ENCODE measurements at places on chromosomes 7 and 10.

- no peak for DNase-seq
Measured at GRCh38 chr10:56679578-56679977, 318.5 kb upstream of the ZWINT start.

DNA sequence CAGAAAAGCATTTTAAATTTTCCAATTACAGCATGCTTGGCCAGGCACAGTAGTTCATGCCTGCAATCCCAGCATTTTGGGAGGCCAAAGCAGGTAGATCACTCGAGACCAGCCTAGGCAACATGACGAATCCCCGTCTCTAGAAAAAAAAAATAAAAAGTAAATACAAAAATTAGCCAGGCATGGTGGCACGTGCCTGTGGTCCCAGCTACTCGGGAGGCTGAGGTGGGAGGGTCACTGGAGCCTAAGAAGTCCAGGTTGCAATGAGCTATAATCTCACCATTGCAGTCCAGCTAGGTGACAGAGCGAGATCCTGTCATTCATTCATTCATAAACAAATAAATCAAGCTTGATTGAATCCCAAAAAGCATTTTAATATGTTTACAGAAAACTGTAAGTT, 234.9 kb downstream of the PARD3 start:
- no peak for DNase-seq

DNA sequence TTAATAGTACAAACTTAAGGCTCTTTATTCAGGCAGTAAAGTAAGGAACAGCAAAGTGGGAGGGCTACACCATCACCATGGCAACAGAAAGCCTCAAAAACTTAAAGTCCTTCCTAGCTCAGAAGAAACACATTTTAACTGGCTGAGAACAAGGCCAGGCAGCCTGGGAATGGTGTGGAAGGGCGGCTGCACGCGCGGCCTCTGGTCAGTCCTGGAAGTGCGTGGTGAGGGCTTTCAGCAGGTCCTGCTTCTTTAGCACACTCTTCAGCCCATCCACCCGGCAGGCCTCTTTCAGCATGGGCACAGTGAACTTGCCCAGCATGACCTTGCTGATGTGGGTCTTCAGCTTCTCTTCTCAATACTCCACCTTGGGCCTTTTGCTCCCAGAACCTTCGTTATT, 133.0 kb downstream of the CYP26A1 start:
- no peak for DNase-seq

- DNase-seq, result no peak
Measured at GRCh38 chr10:49173853-49174252, 14.3 kb downstream of the TMEM273 start.

- DNase-seq, result no peak
Measured at GRCh38 chr10:55351431-55351830, 550.4 kb upstream of the PCDH15 start.

DNA sequence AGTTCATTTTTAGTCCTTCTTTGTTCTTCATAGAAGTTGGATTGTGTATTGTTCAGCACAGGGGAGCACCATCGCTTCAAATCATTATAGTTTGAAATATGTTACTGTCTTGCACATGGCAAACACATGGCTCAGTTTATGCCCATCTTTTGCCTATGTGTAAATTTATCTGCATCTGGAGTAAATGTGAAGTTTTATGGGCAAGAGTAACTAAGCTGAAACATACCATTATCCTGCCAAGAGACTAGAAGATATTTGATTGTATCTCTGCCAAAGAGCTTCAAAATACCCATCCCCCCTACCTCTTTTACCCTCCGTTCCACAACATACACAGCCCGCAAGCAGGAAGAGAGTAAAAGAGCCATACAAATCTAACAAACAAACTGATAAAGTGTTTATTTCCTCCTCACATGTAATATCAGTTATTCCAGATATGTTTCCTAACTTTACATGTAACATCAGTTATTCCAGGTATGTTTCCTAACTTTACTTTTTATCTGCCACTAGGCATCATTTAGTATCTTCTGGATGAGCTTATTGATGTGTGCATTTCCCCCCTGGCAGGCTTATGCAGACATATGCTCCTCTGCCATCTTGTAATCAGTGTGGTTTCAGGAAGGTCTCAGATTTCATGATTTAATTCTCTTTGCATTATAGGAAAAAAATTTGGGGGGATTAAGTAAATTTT, 127.7 kb downstream of the SRI start:
- no peak for DNase-seq

GRCh38 chr10:116769791-116770190, 27.4 kb upstream of the HSPA12A start:
- no peak for DNase-seq

DNA sequence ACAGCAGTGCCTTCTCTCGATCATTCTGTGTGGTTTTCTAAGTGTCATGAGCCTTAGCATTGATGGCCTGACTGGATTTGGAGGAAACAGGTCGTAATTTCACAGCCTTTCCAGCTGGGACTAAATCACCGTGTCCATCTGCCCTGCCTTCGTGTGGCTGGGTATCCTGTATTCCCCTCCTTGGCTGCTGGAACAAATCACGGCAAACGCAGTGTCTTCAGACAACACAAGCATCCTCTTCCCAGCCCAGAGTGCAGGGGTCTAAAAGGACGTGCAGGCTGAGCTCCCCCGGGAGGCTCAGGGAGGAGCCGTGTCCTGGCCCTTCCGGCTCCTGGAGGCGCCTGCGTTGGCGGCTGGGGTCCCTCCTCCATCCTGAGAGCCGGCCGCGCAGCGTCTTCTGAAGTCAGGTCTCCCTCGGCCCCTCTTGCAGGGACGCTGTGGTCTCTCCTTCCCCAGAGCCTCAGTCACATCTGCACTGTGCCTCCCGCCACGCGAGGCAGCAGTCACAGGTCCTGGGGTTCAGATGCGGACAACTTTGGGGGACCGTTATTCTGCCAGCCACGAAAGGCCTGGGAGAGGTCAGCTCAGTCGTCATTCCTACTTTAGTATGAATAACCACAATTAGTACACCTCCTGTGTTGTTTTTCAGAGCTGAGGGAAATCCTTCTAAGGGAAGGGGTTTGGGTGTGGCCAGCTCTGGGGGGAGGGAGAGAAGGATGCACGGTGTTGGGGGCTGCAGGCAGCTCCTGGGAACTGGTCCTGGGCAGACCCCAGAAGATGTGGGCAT, 41.1 kb downstream of the FAM20C start:
- no peak for DNase-seq

- no peak for DNase-seq
Measured at GRCh38 chr7:34242391-34242790, 337.1 kb downstream of the BMPER start.

DNA sequence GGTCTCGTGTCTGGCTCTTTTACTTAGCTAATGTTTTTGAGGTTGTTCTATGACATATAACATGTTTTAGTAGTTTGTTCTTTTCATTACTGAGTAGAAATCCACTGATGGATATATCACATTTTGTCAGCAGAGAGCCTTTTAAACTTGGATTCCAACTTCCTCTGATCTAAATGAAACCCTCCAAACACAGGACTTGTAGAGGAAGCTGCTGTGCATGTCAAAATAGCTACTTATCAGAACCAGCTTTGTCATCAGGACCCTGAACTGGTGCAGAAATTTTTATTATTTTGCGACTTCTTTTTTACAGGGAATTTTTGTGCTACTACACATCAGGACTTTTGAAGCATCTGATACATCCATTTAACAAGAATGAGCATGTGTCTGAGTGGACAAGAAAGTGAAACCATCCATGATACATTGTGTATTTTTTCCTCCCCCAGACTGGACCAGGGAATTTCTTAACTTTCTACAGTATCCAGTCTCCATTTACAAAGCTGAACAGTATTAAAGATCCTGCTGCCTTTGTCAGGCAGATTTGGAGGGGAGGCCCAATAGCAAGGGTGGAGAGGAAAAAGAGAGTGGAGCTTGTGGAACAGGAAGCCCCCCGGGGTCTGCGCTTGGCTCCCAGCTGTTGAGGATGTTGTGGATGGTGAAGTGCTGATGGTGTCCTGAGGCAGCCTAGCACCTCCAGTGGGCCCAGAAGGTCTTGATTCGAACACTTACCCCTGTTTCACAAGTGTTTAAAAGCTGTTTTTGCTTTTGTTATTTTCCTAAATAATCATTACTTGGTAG, 29.3 kb upstream of the MTPAP start:
- no peak for DNase-seq

- no peak for DNase-seq
Measured at GRCh38 chr10:131078131-131078881, 233.2 kb downstream of the TCERG1L start.

DNA sequence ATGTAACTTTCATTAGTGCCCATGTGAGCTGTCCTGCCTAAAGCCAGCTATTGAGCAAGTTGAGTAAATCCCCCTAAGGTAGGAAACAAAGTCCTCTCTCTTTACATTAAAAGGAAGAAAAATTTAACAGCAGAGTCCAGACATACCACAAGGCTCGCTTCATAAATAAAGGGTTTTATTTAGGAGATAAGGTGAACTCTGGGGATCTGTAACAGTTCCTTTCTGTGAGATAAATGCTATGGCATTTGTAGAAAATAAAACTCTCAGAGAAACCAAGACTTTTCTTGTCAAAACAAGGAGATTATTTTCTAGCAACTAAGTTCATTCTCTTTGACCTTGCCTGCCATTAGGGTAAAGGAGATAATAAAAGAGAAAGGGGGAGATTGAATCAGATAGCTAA, 32.3 kb upstream of the LYZL1 start:
- DNase-seq, result no peak

DNA sequence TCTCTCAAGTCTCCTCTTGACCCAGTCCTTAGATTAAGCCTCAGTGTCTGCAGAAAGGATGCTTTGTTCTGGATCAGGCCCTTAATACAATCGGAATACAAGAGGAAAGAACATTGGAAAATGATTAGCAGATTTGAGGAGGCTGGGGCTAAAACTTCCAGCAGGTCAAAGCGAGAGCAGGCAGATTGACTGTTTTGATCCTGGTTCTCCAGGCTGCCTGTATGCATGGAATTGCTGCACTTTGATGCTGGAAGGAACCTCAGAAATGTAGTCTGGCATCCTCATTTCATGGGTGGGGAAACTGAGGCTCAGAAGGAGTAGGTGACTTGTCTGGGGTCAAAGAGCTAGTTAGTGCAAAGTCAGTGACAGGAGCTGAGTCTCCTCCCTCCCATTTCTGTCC, 202.8 kb downstream of the EMX2 start:
- DNase-seq, result no peak

DNA sequence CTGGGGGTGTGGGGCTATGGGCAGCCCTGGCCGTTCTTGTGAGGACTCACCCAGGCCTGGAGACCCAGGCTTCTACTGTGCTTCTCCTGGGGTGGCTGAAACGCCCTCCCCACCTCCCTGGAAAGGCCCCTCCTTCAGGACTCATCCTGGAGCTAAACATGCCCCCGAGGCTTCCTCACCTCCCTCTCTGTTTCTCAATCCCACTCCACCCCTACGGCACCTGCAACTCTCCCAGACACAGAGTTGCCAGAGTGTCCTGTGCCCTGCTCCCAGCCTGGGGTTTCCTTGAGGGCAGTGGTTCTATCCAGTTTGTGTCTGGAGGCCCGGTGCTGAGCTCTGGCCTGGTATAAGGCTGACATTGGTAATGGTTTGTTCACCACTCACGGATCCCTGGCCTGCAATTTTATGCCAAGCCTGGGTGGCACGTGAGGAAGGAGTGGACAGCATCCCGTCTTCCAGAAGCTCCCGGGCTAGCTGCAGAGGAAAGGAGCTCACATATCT, 68.0 kb downstream of the GRID1 start:
- no peak for DNase-seq

DNA sequence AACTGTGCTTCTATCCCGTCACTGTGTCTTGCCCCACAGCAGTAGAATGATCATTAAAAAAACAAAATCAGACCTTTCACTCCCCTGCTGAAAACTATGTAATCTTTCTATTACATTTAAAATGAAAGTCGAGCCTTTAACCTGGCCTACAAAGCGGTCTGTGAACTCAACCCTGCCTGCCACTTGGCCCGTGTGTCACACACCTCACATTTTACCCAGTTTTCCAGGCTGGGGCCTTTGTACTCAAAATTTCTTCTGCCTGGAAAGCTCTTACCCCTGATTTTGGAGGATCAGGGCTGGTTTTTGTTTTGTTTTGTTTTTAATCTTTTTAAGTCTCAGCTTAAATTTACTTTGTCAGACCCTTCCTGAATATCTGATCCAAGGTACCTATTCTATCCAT, 82.1 kb downstream of the UBE2H start:
- DNase-seq, result no peak

DNA sequence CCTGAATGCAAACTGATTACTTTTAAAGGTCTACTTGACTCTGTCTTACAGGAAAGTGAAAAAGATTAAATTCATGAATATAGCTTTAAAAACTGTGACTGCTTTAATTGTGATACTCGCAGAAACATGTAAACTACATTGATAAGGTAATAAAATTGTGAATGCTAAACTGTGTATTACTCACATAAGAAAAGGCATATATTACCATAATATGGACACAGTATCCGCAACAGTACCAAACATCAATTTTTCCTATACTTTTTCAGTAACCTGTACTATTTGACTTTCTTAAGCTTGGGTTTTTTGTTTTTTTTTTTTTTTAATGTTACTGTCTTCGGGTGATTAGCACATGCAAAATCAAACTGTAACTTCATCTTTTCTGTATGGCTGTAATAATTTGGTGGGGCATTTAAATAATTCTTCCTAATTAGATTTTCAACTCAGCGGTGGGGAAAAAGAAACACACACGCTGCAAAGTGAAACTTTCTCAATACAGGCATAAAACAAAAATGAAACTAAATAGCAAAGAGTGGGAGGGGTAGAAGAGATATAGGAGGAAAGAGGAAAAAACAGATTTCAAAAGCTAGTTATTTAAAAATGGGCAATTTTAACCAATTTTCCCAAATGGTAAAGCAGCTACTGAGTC, 23.2 kb downstream of the NT5C3A start:
- peak; percentile 30 for DNase-seq

DNA sequence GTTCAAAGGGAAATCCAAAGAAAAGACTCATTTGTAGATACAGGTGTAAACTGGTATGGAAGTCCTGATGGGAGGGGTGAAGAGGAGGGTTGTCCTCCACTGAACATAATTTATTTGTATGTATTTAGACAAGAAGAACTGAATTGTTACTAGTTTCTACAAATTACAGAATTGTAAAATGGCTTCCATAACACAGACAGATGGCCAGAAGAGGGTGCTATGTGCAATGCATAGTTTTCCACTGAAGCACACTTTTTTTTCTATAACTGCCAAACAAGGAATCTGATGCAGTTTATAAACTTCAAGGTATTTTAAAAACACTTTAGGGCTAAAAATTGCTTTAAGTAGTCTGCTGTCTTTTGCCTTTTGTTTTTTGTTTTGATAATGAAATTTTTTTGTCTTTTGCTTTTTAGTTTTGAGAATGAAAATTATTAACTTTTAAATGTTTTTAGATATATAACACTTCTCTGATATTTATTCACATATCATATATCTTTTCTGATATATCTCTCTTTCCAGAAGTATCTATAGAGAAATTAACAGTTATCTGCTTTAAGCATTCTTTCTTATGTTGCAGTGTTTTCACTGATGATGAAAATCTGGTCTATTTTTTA, 58.5 kb downstream of the PHYHIPL start:
- no peak for DNase-seq
